ENCODE measurements at places on chromosomes 6 and 20.

DNA sequence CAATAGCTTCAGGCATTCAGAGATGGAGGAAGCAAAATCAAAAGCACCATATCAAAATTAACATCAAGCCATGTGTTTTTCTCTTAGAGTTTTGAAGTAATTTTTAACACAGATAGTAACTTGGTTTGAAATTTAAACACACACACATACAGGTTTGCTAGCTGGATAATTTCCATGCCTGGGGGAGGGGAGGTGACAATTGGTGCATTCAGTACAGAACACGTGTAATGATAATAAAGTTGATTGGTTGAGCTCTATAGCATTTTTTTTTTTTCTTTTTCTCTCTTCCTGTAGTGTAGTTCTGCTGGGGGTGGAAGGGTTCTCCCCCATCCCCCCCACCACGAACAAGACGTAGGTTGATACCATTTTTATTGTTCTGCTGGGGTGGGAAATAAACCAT is 564.8 kb downstream of the LMBRD1 start:
- DNase-seq, result no peak

DNA sequence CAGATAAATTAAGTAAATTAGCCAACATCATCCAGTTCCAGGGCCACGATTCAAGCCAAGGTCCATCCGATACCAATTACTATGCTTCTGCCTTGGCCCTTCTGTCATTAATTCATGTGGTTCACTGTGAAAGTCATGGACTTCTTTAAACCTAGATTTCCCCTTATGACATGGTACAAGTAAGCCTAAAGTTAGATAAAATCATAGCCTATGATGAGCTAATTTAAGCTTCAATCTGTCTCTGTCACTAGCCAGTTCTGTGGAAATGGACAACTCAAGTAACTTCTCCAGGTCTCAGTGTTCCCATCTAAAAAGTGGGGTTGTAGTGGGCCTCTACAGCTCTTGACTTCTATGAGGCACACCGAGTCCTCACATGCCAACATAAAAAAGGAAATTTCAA is 225.5 kb upstream of the MARCKS start:
- no peak for DNase-seq

GRCh38 chr6:56683882-56684281 is 41.2 kb upstream of the DST start:
- no peak for DNase-seq

- DNase-seq, result peak; percentile 81
Observed at GRCh38 chr6:118725944-118726343, 74.6 kb upstream of the CEP85L start.

- no peak for DNase-seq
Observed at GRCh38 chr6:43034190-43034525, 12.7 kb downstream of the RRP36 start.

DNA sequence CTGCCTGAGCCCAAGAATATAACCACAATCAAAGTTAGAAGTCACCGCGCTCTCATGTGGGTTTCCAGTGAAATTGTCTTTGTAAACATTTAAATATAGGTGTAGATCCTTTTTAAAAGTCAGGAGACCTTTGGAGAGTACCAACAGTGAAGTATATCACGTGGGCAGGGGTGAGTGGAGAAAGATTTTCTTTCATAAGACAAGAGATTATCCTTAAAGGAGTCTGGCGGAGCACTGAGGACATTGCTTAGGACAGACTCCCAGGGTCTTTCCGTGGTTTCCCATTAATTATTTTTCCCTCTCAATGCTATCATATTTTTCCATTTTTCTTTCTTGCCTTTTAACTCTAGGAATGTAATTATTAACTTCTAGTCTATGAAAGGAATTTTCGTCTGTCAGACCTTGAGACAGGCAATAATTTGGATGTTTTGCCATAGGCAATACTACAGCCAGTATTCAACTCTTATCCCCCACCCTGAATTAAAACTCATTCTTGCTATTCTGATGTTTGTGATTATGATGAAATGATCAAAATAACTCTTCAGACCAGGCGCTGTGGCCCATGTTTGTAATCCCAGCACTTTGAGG is 31.4 kb downstream of the DCBLD1 start:
- DNase-seq, result no peak

DNA sequence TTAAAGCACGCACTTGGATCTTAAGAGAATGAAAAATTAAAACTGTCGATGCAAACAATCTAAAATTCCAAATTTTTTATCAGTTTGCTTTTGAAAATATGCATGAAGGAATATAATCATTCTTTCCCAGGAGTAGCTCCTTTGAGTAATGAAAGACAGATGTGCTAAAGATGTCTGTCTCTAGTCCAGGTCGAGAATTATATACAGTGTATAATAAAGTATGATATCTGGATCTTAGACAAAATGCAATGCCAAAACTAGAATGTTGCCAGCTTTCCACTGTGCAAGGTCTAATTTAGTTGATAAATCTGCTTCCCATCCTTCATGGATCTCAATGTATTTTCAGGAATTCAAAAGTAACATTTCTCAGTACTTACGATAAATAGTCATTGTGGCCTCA is 65.1 kb upstream of the ADGRG6 start:
- no peak for DNase-seq

- no peak for DNase-seq
Observed at GRCh38 chr6:30515106-30515505, 25.8 kb downstream of the HLA-E start.

- DNase-seq, result no peak
Observed at GRCh38 chr6:35587167-35587566, 74.5 kb upstream of the TULP1 start.

DNA sequence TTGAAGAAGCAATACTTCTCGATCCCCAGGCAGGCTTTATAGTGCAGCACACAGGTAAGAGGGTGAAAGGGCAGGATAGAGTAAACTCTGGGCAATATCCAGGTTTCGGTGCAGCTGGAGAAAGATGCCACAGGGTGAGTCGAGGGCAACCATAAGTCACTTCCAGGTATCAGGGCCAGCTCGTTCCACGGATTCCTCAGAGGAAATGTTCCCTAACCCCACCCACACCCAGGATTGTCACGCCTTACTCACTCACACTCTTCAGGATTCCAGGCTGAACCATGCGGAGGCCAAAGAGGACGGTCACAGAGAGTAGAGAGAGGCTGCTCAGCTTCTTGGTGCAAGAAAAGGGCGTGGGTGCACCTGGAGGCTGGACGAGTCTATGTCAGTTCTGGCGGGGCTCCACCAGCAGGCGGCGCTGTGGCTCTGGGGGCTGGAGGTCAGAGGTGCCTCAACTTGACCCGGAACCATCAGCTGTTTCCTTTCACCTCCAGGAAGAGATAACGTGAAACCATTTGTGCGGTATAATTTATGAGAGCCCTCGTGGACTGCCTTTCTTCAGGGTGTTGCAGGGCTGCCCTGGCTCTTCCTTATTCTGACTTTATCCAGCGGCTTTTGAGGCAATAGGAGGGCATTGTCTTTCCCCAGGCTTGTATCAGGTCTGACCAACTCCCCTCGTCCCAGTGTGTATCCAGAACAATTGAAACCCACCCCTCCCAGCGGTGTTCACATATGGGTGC is 14.5 kb upstream of the WFDC12 start:
- peak; percentile 90 for DNase-seq

DNA sequence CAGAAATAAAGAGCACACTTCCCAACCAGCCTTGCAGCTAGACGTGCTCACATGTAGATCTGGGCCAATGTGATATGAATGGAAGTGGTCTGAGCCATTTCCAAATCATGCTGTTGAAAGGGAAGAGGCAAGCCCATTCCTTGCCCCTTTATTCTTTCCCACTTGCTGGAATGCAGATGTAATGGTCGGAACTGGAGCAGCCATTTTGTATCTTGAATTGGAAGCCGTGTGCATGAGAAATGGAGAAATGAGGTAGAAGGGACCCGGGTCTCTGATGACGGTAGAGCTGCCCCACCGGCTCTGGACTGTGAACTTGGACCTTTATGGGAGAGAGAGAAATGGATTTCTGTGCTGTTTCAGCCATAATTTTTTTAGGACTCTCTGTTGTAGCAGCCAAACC is 54.8 kb upstream of the STX16 start:
- DNase-seq, result no peak
